ENCODE measurements at places on chromosomes 13 and 19. TPM values are rescaled to one million over a fixed set of nuclear protein-coding genes. Genes with fewer than 3 reads are reported as not detected.

- DNase-seq: no peak
- H3K27me3 ChIP-seq: peaks cover 40% of the 10 kb centered on the region
- H3K27ac ChIP-seq: no peak overlapping the region
- H3K4me3 ChIP-seq: no peak overlapping the region
These were observed 1.8 kb downstream of the CRLF1 start for GRCh38 chr19:18604820-18605159.

The APOE gene
- 3.3 TPM for total RNA-seq

- no peak overlapping the region for H3K4me3 ChIP-seq
- no peaks in the 10 kb centered on the region for H3K4me1 ChIP-seq
- H3K36me3 ChIP-seq: peaks cover 93% of the 10 kb centered on the region
- H3K27me3 ChIP-seq: no peaks in the 10 kb centered on the region
- DNase-seq: no peak
- no peak overlapping the region for H3K27ac ChIP-seq
These were observed 30.2 kb downstream of the UPF1 start for GRCh38 chr19:18861917-18862316.

DNA sequence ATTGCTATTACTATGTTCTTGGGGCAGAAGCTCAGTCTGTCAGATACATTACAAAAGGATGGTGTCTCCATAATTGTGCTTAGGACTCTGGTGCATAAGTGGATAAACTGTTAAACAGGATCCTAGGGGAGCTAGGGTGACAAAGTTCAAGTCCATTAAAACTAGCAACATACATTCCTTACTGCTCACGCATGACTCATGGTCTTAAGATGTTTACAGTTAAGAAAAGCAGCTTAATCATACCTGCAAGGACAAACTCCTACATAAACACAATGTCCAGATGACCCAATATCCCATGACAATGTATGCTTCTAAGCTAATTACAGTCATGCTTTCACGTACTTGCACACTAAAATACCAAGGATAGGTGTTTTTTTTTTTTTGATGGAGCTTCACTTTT lies 3.5 kb upstream of the ZNF701 start:
- H3K4me1 ChIP-seq: peaks cover 12% of the 10 kb centered on the region
- H3K4me3 ChIP-seq: no peak overlapping the region
- no peaks in the 10 kb centered on the region for H3K27me3 ChIP-seq

GRCh38 chr19:1851654-1852580 lies 3.6 kb upstream of the REXO1 start:
- DNase-seq: no peak
- H3K36me3 ChIP-seq: peaks cover 12% of the 10 kb centered on the region
- H3K4me3 ChIP-seq: no peak overlapping the region
- H3K4me1 ChIP-seq: peaks cover 15% of the 10 kb centered on the region
- no peak overlapping the region for H3K27ac ChIP-seq

The OR7G3 gene
- total RNA-seq: not detected

- H3K4me1 ChIP-seq: peaks cover 6% of the 10 kb centered on the region
- no peaks in the 10 kb centered on the region for H3K27me3 ChIP-seq
- H3K36me3 ChIP-seq: no peaks in the 10 kb centered on the region
- no peak for DNase-seq
- no peak overlapping the region for H3K27ac ChIP-seq
These were observed 20.1 kb downstream of the PABPC3 start for GRCh38 chr13:25116044-25116443.

DNA sequence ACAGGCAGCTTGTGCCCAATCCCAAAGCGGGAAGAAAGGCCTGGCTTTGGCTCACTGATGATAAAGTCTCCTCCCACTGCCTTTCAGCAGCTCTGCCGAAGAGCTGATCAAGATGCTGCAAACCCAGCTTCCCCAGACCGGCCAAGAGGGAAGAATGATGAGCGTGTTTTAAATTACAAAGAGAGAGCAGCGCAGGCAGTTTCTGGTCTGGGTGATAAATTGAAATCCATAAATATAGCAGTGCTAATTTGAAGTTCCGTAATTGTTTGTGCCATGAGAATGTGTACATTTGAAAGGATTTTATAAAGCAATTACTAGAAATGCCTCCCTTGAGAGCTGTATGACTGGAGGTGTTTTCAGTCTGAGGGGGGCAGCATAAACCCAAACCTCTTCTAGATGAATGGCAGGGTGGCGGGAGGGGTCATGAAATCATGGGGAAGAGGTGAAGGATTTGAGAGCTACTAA lies 171.8 kb downstream of the STK24 start:
- no peaks in the 10 kb centered on the region for H3K4me1 ChIP-seq
- no peaks in the 10 kb centered on the region for H3K27me3 ChIP-seq
- DNase-seq: no peak
- no peak overlapping the region for H3K4me3 ChIP-seq
- no peaks in the 10 kb centered on the region for H3K36me3 ChIP-seq
- H3K27ac ChIP-seq: no peak overlapping the region

GRCh38 chr13:95387733-95388207 lies 86.5 kb upstream of the ABCC4 start:
- no peaks in the 10 kb centered on the region for H3K4me1 ChIP-seq
- no peak for DNase-seq
- no peak overlapping the region for H3K27ac ChIP-seq
- peaks cover 36% of the 10 kb centered on the region for H3K27me3 ChIP-seq

The PCDH20 gene
- total RNA-seq: not detected

The FFAR3 gene
- not detected for total RNA-seq

The COL5A3 gene
- total RNA-seq: 0.98 TPM

The LILRA6 gene
- total RNA-seq: not detected

GRCh38 chr19:48571378-48572162 lies 19.6 kb downstream of the SULT2B1 start:
- peaks cover 19% of the 10 kb centered on the region for H3K4me1 ChIP-seq
- H3K4me3 ChIP-seq: no peak overlapping the region
- no peaks in the 10 kb centered on the region for H3K27me3 ChIP-seq
- no peak for DNase-seq

- H3K4me3 ChIP-seq: no peak overlapping the region
- H3K27me3 ChIP-seq: no peaks in the 10 kb centered on the region
- H3K27ac ChIP-seq: peak overlapping the region; percentile 85
These were observed 446.4 kb downstream of the COG6 start for GRCh38 chr13:40101708-40102359.

DNA sequence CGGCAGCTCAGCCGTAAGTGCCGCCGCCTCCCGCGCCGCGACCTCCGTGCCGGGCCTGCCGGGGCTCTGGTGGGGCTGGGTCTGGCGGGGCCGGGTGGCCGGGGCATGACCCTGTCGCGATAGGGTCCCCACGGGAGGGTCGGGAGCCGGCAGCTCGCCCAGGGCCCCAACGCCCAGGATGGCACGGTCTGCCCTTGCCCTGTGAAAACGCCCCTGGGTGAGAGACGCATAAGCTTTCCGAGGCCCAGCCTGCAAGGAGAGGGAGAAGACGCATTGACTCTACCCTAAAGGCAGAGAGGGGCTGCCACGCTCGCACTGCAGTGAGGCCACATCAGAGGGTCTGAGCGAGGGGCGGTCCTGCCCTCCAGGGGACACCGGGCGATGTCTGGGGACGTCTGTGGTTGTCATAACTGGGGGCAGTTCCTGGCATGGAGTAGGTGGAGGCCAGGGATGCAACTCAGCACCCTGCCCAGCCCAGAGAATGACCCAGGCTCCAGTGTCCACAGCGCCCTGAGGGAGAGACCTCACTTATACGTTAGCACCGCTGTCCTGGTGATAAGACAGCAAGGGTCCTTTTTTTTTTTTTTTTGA lies 539 bp downstream of the ZNF554 start:
- H3K4me1 ChIP-seq: peaks cover 4% of the 10 kb centered on the region
- H3K27ac ChIP-seq: peak overlapping the region; percentile 75
- H3K36me3 ChIP-seq: peaks cover 6% of the 10 kb centered on the region
- DNase-seq: no peak
- H3K27me3 ChIP-seq: no peaks in the 10 kb centered on the region

The CPB2 gene
- total RNA-seq: not detected

DNA sequence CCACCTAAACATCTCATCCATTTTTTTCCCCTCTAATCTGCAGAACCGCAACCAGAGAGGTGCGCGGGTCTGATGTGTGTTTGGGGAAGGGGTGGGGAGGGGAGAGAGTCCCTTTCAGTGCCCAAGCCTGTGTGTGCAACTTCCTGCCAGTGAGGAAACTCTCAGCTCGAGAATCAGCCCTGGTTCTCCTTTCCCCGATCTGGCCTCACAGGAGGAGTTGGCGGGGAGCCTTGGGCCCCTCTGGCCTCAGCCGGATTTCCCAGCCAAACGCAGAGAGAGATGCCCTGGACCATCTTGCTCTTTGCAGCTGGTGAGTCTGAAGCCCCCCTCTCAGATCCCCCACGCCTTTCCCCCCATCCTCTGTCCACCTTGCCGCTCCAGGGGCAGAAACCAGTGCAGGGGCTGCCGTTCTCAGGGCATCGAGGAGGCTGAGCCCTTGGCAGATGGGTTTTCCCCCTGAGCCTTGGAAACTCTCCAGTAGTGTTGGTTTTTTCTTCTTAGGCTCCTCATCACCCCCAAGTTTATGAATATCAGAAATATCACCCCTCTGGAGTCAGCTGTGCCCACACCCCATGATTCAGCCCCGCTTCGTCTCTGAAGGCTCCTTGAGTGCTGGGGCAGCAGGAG lies at the start of gene C19orf38:
TSS of gene C19orf38 (plus strand) at position 186 of the 627 bp plus-strand sequence. CDS start at position 280, 94 bp downstream.
- no peaks in the 10 kb centered on the region for H3K36me3 ChIP-seq
- DNase-seq: no peak
- H3K4me3 ChIP-seq: no peak within 1 kb of the TSS
- no peak within 1 kb of the TSS for H3K27ac ChIP-seq
- H3K27me3 ChIP-seq: no peaks in the 10 kb centered on the region

DNA sequence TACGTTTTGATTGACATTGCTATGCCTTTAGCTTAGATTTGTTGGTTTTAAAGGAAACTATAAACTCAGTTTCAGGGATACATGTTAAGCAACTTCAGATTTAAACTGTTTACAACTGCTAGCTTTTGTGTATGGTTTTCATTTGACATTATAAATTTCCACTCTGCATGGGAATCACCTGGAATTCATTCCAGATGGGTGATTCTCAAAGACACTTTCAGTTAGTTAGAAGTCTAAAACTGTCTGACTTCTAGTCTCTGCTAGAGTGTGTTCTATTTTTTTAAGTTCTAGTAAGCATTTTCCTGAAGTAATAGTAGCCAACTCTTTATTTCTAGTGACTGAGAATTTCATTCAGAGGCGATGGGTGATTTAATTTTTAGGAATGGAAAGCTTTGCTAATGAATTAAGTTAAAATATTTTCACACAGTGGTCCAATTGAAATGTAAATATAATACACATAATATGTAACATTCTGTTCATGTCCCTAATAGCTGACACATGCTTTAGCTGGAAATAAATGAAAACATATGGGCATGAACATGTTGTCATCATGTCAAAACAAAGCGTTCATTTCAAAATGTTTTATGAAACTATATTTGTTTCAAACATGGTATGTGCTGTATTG lies 58.3 kb upstream of the CSNK1A1L start:
- H3K4me1 ChIP-seq: no peaks in the 10 kb centered on the region
- DNase-seq: no peak
- no peak overlapping the region for H3K27ac ChIP-seq
- H3K27me3 ChIP-seq: no peaks in the 10 kb centered on the region
- H3K36me3 ChIP-seq: no peaks in the 10 kb centered on the region

The ZNF534 gene
- not detected for total RNA-seq

DNA sequence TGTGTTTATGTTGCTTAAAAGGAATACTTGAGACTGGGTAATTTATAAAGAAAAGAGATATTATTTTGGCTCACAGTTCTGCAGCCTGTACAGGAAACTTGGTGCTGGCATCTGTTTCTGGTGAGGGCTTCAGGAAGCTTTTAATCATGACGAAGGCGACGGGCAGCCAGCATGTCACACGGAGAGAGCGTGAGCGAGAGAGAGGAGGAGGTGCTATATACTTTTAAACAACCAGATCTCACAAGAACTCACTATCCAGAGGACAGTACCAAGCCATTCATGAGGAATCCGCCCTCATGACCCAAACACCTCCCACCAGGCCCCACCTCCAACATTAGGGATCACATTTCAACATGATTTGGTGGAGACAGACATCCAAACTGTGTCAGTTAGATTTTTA lies 163.4 kb upstream of the TSC22D1 start:
- H3K36me3 ChIP-seq: no peaks in the 10 kb centered on the region
- no peak overlapping the region for H3K27ac ChIP-seq
- DNase-seq: no peak
- H3K4me1 ChIP-seq: peaks cover 5% of the 10 kb centered on the region
- H3K4me3 ChIP-seq: no peak overlapping the region

DNA sequence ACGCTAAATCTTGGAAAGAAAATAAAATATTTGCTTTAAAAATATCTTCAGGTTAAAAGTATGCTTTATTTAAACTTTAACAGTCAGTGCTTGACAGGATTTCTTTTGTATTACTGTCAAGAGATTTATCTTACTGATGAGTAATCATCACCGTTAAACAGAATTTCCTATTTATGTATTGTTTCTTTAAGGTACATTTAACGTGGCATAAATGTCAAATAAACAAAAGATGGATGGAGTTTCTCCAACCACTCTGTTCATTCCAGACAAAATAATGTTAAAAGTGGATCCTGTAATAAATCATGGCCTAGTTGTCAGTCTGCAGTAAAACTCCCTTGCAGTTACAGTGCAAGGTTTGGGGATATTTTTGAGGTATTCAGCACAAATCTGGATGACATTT lies 298.3 kb downstream of the DIAPH3 start:
- H3K36me3 ChIP-seq: no peaks in the 10 kb centered on the region
- DNase-seq: no peak
- H3K4me1 ChIP-seq: peaks cover 12% of the 10 kb centered on the region
- H3K27ac ChIP-seq: no peak overlapping the region

The SH2D3A gene
- 28.5 TPM for total RNA-seq

The KIR2DL3 gene
- total RNA-seq: not detected

DNA sequence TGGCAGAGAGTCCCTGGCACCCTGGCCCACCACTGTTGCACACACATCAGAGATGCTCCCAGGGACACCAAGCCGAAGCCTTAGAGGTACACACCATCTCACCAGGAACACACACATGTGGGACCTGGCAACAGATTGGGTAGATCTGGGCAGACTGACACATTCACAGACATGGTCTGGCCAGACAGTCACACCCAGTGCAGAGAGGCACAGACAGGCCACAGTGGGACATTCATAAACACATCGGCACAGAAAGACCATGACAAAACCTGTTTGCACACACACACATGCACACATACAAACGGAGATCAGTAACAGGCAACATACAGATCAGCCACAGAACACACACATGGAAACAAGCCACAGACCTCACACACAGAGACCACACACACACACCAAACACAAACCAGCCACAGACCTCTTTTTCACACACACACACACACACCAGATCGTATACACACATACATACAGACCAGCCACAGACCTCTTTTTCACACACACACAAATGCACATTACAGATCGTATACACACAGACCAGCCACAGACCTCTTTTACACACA lies 6.3 kb upstream of the JUNB start:
- DNase-seq: no peak
- H3K27me3 ChIP-seq: no peaks in the 10 kb centered on the region
- H3K36me3 ChIP-seq: no peaks in the 10 kb centered on the region
- H3K4me1 ChIP-seq: peaks cover 13% of the 10 kb centered on the region

The FGF22 gene
- total RNA-seq: not detected

The RNF113B gene
- total RNA-seq: not detected

The ZNF20 gene
- 4.0 TPM for total RNA-seq

All from MCF 10A (cell line).